Activated naive CD8-positive, alpha-beta T cell treated with anti-CD3 and anti-CD28 coated beads, Interleukin-2, amount 50 U/mL, for 16 hours (primary cell): ENCODE measurements at places on chromosomes 7 and 10.

- no peak for DNase-seq
Measured at GRCh38 chr10:5274795-5275194, 78.2 kb downstream of the AKR1C4 start.

- no peak for DNase-seq
Measured at GRCh38 chr10:110501142-110501937, 3.6 kb downstream of the DUSP5 start.

DNA sequence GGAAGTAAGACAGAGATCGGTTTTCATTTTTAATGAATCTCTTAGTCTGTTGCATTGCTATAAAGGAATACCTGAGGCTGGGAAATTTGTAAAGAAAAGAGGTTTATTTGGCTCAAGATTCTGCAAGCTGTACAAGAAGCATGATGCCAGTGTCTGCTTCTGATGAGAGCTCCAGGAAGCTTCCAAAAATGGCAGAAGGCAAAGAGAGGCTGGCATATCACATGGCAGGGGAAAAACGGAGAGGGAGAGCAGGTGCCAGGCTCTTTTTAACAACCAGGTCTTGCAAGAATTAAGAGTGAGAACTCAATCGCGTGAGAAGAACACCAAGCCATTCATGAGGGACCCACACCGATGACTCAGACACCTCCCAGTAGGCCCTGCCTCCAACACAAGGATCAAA is 125.0 kb upstream of the THSD7A start:
- no peak for DNase-seq

DNA sequence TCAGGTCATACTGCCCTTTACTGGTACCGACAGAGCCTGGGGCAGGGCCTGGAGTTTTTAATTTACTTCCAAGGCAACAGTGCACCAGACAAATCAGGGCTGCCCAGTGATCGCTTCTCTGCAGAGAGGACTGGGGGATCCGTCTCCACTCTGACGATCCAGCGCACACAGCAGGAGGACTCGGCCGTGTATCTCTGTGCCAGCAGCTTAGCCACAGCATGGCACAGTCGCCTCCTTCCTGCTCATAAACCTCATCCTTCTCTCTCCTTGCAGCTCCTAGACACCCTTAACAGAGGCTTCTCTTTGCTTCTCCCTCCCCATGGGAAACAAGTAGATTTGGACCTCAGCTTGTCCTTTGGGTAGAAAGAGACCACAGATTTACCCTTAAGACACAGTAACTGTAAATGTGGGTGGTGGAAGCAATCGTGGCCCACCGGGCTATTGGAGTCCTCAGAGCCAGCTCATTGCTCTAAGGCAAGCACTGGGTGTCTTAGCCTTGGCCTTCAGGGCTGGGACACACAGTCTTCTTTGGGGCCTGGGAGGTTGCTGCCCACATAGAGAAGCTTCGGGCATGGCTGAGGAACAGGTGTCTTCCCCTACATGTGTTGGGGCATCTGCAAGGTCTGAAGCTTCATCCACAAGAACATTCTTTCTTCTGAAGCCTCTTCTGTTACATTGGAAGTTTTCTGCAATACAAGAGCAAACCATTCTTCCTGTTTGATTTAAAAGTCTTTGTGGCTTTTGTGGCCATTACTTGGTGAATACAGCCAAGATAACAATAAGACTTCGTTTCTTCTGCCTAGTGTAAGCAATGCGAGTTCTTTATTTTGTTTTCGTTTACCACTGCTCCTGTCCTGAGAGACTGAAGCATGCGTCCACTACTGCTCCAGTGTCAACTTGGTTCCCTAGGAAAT is 95.5 kb upstream of the PRSS58 start:
- DNase-seq: no peak

DNA sequence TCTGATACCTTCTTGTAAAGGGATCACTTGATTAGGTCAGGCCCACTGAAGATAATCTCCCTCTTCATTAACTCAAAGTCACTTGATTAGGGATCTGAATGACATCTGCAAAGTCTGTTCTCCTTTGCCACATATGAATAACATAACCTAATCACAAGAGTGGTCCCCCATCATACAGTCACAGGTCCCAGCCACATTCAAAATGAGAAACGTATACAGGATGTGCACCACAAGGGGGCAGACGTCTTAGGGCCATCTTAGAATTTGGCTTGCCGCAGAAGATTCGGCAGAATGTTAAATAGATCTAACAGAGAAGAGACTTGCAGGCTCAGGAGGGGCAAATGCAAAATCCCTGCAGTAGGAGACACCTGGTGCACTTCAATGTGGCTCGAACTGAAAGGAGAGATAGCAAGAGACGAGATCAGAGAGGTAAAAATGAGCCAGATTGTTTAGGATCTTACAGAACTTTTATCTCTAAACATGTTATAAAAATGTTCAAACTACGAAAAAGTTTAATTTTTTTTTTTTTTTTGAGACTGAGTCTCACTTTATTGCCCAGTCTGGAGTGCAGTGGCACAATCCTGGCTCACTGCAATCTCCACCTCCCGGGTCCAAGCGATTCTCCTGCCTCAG is 10.4 kb upstream of the SMC3 start:
- DNase-seq: peak; percentile 50

DNA sequence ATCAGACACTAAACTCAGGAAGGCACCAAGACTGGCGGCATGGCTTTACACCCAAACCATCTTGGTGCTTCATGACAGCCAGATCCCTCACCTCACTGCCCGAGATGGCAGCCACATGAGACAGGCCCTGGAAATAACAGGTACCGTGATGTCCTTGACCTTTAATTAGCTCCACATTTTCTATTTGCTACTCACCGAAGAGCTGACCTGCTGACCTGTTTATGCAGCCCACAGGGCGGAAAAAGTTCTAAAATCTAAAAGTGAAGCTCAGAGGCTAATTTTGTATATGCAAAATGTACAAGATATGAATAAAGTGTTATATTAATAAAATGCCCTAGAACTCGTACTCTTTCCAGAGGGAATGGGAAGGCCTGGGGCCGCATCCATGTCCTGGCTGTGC is 51.6 kb upstream of the RASGEF1A start:
- DNase-seq: no peak

GRCh38 chr7:30778255-30779025 is 7.2 kb downstream of the MINDY4 start:
- no peak for DNase-seq

DNA sequence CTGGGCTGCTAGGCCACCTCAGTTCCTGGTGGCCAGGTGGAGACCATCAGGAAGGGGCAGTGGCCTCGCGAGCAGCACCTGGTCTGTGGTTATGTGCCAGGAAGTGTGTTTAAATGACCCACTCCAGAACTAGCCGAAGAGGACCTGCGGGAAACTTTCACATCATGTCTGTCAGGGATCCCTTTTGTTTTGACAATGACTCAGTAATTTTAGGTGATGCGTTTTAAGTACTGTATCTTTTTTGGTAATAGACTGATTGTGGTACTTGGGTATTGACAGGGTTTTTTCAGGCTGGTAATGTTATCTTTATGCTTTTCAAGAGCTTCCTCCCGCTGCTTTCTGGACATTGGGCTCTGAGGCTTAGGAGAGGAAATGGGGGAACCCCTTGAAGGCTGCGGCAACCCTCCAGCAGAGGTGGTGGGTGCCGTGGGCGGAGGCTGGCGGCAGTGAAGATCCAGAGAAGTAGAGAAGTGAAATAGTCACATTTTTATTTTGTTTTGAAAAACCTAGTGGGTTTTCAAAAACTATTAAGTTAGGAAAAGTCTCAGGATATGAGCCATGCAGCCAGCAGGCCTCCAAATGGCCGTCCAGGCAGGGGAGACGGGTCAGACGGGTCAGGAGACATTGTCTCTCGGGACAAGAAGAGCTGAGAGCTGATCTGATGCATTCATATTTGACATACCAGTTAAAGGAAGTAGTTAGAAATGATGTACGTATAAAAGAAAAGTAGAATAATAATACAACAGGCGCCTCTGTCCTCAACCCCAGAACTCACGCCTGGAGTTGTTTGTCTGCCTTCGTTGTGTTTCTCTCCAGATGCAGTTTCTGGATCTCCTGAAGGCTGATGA is 27.7 kb downstream of the PPP2R2D start:
- DNase-seq: no peak

DNA sequence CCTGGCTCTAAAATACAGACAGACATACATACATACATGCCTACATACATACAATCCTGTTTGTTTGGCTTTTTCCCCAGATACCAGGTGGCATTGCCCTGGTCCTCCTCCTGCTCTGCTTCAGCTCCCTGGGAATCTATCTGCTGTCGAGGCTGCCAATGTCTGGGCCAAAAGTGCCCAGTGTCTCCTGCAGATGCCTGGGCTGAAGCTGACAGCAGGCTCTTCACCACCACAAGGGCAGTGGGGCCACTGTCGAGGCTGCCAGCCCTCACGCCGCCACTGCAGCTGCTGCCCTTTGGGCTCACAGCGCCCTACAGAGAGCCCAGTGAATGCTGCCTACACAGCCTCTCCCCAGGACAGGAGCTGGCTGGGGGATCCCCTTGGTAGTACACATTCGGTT is 18.0 kb upstream of the STN1 start:
- DNase-seq: no peak

DNA sequence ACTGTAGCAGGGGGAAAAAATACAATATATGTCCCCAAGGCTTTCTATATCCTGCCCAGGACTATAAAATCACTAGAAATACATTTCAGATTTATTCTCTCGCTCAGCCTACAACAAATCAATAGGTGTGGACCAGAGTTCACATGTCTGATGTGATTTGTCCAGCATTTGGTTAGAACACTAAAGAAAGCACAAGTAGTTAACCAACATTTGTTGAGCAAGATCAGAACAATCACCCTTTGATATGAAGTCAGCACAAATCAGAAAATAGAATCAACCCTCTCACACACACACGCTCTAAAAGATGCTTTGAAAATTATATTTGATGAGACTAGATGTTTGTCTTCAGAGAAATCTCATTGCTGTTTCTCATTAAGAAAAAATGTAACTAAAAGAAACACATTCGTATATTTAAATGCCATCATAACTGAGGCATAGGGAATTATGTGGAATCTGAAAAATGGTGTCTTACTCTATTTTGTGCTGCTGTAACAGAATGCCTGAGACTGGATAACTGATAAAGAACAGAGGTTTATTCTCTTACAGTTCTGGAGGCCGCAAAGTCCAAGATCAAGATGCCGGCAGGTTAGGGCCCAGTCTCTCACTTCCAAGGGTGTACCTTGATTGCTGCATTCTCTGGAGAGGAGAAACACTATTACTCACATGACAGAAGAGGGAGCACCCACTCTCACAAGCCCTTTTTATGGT is 10.5 kb downstream of the AKR1D1 start:
- DNase-seq: no peak

DNA sequence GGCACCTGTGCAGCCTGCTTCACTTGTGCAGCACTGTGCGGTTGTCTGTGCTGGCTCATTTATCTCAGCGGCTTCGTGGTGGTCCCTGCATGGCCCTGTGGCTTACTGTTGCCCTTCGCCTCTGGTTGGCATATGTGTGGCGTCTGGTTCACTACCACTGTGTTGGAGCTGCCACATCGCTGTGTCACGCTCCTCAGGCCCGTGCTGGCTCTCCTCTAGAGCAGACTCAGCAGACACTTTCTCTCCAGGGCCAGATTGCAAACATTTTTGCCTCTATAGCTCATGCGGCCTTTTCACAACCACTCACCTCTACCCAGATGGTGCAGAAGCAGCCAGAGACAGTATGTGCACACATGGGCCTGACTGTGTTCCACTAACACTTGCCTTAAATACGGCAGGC is 37.9 kb downstream of the PPP2R2D start:
- no peak for DNase-seq

GRCh38 chr10:50619166-50619565 is 4.6 kb downstream of the SGMS1 start:
- no peak for DNase-seq

- no peak for DNase-seq
Measured at GRCh38 chr10:35005868-35006267, 84.3 kb downstream of the CUL2 start.

- DNase-seq: no peak
Measured at GRCh38 chr7:141654551-141654950, 47.4 kb downstream of the DENND11 start.

DNA sequence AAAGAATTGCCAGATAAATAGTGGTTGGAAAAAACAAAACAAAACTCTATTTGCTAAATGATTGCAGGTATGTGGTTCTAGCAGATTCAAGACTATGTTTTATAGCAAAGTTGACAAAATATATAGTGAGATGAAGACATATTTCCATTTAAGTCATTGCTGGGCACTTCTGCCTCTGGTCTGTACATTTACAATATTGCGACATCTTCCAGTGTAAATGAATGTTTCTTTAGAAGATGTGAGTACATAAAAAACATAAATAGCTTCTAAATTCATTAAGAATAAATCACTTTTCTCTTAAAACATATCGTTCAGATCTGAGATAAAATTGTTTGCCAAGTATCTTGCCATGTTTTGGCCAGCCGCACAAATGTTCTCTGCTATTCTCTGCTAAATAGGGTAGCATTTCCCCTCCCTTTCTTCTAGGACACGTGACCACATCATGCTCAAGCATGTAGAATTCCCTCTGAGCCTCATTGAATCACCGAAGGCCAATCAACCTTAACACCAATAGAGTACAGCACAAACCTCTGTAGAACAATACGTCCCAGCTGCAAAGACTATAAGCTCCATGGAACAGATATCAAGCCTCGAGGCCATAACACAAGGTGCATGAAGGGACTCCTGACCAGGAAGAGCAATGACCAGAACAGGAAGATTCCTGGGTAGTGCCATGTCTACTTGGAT is 1173.3 kb downstream of the GATA3 start:
- no peak for DNase-seq

GRCh38 chr10:75910032-75910431 is 478.6 kb downstream of the LRMDA start:
- no peak for DNase-seq

GRCh38 chr10:55220975-55221374 is 419.9 kb upstream of the PCDH15 start:
- DNase-seq: no peak

- DNase-seq: no peak
Measured at GRCh38 chr10:132928261-132928660, 14.1 kb downstream of the CFAP46 start.

GRCh38 chr7:105642264-105642663 is 61.0 kb upstream of the EFCAB10 start:
- no peak for DNase-seq

DNA sequence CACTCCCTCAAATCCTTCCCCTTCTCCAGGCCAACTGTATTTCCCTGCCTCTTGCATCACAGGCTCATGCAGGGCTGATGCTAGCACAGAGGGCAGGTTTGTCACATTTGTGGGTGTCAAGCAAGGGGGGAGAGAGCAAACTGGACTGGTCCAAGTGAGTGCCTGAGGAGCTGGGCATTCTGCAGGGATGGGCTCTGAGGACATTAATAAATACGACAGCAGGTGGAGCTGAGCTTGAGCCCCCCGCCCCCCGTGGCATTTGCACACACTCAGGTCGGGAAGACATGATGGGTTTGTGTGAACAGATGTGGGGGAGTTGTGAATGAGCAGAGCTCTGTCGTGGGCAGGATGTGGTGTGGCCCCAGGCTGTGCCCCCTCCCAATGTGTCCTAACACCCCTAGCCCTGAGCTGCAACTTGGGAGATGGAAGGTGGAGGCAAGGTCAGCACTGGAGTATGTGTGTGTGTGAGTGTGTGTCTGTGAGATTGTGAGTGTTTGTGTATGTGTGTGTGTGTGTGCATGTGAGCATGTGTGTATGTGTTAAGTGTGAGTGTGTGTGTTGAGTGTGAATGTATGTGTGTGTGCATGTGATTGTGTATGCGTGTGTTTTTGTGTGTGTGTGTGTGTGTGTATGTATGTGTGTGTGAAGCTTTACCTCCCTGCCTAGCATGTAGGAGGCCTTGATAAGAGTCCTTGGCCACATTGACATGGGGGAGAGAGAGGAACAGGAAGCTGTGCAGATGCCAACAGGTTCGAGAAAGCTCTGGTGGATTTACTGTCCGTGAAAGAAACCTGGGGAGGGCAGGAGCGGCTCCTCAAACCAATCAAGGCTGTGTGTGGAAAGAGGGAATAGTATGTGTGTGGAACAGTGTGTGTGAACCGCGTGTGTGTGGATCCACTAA is 9.1 kb downstream of the RASSF4 start:
- no peak for DNase-seq
